ENCODE measurements at places on chromosomes 2 and 18.

- no peak for DNase-seq
Observed at GRCh38 chr2:212176151-212176550, 362.5 kb downstream of the ERBB4 start.

DNA sequence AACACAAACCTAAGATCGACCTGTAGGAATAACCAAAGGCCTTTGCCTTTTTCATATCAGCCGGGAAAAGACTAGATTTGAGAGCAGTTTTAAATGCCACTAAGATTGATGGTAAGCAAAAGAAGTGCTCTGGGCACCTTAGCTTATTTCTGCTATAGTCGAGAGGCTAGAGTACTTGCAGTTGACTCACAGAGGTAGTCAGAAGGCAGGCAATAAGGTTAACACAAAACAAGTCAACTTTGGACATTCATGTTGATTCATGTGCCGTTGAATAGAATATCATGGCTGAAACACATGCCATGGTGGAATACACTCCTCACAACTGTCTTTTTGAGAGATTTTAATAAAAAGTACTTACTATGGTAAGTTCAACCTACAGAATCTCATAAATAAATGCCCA lies 507.6 kb downstream of the ZEB2 start:
- no peak for DNase-seq

- DNase-seq = peak; percentile 29
Observed at GRCh38 chr18:45384137-45384961, 230.9 kb upstream of the SLC14A2 start.

DNA sequence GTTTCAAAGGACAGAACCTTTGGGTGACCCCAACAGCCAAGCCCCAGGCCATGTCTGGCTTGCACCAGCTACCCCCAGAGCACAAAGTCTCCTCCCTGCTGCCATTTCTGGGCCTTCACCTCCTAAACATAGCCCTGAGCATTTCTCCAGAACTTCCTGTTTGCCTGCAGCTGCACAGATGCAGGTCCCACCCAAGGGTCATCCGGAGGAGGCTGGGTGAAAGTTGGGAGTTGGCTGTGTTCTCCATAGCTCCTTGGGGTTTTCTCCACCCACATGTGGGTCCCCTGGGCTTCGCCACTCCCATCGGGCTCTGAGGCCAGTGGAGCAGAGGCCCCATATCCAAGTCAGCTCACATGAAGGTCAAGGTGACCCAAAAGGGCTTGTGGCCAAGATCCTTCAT lies 4.3 kb downstream of the TNP1 start:
- DNase-seq = no peak

DNA sequence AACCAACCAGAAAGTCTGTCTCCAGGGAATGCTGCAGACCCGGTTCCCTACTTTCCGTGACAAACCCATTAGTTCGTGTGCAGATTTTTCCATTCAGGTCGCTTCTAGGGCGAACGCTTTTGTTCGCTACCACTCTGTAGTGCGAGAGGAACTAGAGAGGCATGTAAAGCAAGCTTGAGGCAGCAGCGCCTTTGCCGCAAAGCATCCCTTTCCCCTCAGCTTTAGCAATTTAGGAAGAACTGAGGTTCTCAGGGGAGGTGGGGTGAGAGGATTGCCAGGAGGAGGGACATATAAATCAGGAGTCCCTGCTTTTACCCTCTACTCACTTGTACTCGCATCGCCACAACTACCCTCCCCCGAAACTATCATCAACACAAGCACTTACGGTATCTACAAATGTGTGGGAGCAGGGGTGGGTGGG lies 748 bp upstream of the ZNF804A start:
- no peak for DNase-seq

GRCh38 chr2:217090024-217090473 lies 230.2 kb upstream of the TNP1 start:
- no peak for DNase-seq

DNA sequence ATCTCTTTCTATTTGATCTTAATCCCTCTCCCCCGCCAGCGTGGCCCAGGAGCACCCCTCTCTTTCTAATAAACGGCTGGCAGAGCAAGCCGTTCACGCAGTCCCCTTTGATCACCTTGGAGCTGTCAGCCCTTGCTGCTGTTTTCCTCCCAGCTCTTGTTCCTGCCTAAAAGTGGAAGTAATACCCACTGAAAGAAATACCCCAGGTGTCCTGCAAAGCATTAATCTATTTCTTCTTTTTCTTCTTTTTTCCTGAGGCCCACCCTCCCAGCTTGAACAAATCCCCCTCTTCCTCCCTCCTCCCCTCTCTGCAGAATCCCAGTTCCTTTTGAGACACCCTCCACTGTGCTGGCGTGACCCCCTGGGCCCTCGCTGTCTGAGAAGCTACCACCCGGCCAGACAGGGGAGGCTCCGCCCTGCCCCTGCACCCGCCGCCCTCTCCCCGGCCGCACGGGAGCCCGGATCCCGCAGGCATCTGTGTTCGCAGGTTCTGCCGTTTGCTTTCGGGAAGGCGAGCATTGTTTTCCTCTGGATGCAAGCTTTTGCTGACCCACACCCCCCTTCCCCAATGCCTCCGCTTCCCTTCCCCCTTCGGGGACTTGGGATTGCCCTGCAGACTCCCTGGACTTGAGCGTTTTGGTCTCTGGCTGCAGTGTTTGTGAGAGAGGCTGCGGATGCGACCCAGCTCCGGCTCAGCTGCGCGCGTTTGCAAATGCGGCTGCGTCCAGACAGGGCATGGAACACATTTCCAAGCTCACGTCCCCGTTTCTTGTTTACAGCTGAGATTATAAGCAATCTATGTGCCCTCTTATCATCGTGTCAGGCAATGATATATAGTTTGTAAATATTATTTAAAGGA lies 631.5 kb downstream of the NYAP2 start:
- DNase-seq = no peak

- no peak for DNase-seq
Observed at GRCh38 chr2:212957624-212958023, 193.8 kb downstream of the IKZF2 start.

GRCh38 chr18:2482706-2483475 lies 88.4 kb downstream of the METTL4 start:
- DNase-seq = no peak

DNA sequence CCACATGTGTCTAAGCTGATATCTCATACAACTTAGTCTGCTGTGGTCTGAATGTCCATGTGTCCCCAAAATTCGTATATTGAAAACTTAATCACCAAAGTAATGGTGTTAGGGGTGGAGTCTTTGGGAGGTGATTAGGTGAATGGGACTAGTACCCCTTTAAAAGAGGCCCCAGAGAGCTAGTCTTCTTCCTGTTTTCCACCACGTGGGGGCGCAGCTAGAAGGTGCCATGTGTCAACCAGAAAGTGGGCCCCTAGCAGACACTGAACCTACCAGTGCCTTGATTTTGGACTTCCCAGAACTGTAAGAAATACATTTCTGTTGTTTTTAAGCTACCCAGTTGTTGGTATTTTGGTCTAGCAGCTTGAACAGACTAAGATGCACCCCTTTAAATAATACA lies 86.6 kb downstream of the ASB1 start:
- no peak for DNase-seq

GRCh38 chr18:76686737-76687231 lies 135.6 kb upstream of the ZNF236 start:
- peak; percentile 38 for DNase-seq

DNA sequence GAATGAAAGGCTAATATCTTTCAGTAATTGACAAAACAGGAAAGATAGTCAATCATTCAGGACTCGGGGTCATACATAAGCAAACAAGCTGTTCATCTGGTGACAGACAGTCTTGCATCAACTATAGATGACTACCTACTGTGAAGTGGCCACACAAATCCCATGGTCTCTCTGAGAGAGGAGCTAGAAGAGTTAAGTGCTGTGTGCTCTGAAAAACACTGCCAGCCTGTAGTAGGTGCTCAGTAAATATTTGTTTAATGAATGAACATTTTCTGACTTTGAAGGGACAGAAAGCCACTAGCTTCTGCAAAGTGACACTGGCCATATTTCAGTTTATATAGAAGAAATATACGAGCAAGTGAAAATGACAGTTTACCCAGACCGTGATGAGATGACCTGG lies 184.0 kb upstream of the CHAC2 start:
- DNase-seq = no peak

GRCh38 chr2:129347486-129348217 lies 631.8 kb upstream of the RAB6C start:
- no peak for DNase-seq

GRCh38 chr18:32621034-32621433 lies 150.4 kb upstream of the GAREM1 start:
- no peak for DNase-seq

- DNase-seq = peak; percentile 47
Observed at GRCh38 chr2:18149660-18150246, 271.3 kb downstream of the KCNS3 start.

GRCh38 chr2:85754313-85755095 lies 713 bp downstream of the ATOH8 start:
- no peak for DNase-seq

GRCh38 chr2:11998218-11998617 lies 251.8 kb downstream of the LPIN1 start:
- no peak for DNase-seq

- DNase-seq = no peak
Observed at GRCh38 chr2:68912732-68913131, 40.0 kb downstream of the GKN2 start.

- DNase-seq = no peak
Observed at GRCh38 chr18:2625217-2625616, 30.3 kb upstream of the SMCHD1 start.
